ENCODE measurements at places on chromosomes 7 and 10. TPM values are rescaled to one million over a fixed set of nuclear protein-coding genes. Genes with fewer than 3 reads are reported as not detected.
A peak's percentile ranks its signal among the peaks of the same experiment; 100 is the strongest.

Gene KCNH2
- 11.5 TPM for total RNA-seq

DNA sequence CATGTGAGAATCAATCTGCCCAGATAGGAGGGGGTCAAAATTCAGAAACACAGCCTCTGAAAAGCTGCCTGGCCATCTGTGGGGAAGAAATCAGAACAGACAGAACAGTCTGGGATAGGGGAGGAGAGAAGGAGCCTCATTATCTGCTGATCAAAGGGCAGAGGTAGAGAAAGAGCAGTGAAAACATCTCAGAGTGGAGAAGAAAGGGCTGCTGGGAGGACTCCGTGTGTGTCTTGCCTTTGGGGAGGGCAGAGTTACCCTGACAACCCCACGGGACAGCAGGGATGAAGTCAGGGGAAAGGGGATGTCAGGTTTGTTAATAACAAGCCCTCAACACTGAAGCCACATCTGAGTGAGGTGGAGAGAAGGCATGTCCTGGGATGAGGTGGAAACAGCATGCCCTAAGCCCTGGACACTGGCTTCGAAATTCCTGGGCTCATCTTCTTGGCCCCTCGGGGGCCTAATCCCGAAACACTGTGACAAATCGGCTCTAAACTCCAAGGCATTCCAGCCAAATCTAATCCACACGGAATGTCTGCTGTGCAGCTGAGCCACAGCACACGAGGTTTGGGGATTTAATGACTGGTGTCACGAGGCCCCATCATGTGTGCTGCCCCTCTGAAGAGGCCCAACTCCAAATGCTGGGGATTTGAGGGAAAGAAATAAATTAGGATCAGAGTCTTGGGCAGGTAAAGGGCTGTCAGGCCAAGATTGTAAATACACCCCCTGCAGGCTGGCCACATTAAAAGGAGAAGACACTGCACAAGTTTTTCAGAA is 82.8 kb upstream of the FGFR2 start:
- DNase-seq: peak; percentile 81

DNA sequence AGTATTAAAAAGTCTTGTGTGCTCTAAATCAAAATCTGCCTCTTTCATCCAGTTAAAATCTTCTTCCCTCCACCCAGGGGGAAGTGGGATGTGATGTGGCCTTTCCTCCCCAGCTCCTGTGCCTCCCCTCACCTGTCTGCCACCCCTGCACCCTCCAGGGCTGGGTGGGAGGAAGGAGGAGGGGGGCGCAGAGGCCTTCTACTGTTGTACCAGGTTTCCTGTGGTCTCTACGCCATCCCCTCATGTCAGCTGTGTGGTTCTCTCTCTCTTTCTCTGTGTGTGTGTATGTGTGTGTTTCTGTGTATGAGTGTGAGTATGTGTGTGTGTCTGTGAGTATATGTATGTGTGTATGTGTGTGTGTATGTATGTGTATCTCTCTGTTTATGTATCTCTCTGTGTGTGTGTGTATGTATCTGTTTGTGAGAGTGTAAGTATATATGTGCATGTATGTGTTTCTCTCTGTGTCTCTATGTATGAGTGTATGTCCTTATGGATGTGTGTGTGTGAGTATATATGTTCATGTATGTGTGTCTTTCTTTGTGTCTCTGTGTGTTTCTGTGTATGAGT is 45.5 kb upstream of the C10orf71 start:
- no peak for DNase-seq

DNA sequence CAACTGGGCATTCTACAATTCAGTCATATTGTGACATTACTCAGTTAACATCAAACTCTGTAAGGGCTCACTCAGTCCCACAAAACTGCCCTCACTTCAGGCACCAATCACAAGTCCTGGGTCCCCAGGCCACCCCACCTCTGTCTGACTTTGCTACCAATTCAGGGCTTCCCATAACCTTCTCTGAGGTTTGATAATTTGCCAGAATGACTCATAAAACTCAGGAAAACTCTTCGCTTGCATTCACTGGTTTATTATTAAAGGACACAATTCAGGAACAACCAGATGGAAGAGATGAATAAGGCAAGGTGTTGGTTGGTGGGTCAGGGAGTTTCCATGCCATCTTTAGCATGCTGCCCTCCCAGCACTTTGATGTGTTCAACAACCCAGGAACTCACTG is 41.3 kb downstream of the AVL9 start:
- DNase-seq: no peak

- no peak for DNase-seq
Measured at GRCh38 chr10:29255104-29255503, 33.8 kb upstream of the LYZL1 start.

All from G401 (cell line).